ENCODE measurements at places on chromosomes 4 and X. TPM values are rescaled to one million over a fixed set of nuclear protein-coding genes. Genes with fewer than 3 reads are reported as not detected.

- DNase-seq, result no peak
Observed at GRCh38 chrX:39492497-39493162, 605.1 kb downstream of the BCOR start.

DNA sequence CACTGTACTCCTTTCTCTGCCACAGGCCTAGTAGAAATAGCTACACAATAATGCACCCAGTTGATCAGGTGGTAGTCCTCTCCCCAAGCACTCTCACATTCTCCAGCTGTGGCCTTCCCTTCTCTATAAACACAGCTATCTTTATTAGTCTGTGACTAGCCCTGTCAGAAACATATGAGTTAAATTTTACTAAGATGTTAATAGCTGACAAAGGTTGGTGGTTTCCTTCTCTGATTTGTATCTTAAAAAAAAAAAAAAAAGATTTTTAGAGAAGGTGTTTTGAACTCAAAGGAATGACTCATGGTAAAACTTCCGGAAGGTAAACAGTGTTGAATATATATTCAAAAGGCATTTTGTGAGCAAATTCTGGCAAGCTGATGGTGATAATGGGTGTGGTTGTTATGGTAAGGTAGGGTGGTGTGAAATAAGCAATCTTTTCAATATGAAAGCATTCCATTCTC is 327.4 kb downstream of the PPP3CA start:
- DNase-seq, result no peak

DNA sequence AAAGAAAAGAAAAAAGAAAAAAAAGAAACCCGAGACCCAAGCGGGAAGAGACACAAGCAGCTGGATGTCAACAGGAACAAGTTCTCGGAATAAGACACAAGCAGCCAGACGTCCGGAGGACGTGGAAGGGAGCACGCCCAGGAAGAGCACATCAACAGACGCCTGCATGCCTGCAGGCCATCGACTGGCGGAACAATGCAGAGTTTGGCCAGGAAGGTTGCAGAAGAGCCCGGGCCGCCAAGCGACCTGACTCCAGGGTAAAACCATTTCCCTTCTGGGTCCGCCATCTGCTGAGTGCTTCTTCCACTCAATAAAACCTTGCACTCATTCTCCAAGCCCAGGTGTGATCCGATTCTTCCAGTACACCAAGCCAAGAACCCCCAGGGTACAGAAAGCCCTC is 95.6 kb upstream of the PRR32 start:
- no peak for DNase-seq

Gene LRCH2
- polyA plus RNA-seq, result 7.9 TPM

DNA sequence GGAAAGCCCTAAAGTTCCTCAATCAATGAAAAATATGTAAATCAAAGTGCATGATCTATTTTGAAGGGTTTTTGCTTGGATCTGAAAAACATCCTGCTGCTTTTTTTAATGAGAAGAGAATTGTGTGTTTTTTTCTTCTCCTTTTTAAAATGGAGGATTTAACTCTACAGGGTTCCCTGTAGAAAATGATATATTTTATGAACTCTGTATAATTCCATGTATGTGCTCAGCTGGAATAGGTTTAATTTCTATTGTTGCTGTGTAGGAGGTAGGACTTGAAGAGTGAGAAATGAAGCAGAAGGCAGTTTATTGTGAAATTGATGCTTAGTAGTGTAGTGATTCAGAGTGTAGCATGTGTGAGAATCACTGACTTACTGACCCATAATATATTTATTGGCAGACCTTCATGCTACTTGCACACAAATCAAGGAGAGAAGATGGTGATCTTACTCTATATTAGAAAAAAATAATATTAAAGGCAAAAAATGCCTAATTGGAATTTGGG is 286.8 kb upstream of the FSTL5 start:
- no peak for DNase-seq

DNA sequence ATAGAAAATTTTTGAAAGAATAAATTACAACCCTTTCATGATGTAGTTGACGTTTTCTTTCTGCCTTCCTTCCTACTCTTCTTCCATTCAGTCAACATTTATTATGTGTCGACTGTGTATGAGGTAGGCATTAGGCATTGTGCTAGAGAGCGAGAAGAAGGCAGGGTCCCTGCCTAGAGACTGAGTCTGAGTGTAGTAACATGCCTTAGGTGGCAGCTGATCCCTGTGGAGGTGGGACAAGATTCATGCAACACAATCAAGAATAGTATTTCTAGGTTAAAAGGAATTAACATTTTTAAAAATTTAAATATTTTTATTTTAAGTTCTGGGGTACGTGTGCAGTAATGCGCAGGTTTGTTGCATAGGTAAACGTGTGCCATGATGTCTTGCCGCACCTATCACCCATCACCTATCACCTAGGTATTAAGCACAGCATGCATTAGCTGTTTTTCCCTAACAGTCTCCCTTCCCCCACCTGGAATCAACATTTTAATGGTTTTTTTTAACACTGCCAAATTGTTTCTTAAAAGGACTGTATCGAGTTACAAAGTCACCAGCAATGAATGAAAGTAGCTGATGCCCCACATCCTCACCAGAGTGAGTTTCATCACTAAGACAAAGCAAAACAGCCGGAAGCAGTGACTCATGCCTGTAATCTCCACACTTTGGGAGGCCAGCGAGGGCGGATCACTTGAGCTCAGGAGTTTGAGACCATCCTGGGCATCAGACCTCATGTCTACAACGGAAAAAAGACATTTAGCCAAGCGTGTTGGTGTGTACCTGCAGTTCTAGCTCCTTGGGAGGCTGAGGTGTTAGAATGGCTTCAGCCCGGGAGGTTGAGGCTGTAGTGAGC is 84.0 kb downstream of the WWC2 start:
- peak; percentile 94 for DNase-seq

Gene ARL13A
- not detected for polyA plus RNA-seq
